ENCODE measurements at places on chromosomes 6 and 20.

GRCh38 chr6:79215213-79215824, 19.2 kb downstream of the HMGN3 start:
- DNase-seq, result no peak

GRCh38 chr20:9617940-9618339, 103.5 kb downstream of the LAMP5 start:
- no peak for DNase-seq

DNA sequence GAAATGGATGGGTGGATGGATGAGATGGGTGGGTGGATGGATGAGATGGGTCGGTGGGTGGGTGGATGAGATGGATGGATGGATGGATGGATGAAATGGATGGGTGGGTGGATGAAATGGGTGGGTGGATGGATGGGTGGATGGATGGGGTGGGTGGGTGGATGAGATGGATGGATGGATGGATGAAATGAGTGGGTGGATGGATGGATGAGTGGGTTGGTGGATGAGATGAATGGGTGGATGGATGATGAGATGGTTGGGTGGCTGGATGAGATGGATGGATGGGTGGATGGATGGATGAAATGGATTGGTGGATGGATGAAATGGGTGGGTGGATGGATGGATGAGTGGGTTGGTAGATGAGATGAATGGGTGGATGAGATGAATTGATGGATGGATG, 35.7 kb downstream of the THBS2 start:
- DNase-seq, result no peak

GRCh38 chr20:58682656-58683531, 9.7 kb upstream of the NPEPL1 start:
- no peak for DNase-seq

DNA sequence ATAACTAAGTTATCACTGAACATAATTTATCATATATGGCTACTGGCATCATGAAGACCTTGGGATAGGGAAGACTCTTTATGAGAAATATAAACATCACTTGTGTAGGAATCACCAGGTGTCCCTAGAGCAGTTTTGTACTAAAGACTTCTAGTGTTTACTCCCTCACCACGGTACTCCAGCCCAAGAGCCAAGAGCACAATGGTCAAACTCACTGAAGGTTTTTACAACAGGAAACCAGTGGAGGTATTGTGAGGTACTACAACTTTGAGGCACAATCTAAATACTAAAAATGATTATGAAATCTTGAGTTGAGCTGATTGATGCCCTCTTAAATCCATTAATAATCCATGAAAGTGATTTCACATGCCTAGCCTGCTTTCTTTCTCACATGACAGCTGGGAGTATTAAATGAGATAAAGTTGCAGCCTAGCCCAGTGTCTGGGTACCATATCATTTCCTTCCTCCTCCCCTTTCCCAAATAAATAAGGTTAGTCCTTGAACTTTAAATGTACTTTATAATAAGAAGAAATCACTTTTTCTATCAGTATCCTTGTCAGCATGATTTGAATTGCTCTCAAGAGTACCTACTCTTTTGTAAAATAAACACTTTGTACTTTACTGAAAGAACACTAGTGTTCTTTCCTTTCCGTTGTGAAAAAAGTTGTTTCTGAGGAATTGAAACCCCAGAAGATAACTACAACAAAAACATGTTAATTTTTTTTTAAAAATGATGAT, 26.5 kb downstream of the GLO1 start:
- no peak for DNase-seq

GRCh38 chr6:139847457-139847813, 473.0 kb upstream of the CITED2 start:
- no peak for DNase-seq

DNA sequence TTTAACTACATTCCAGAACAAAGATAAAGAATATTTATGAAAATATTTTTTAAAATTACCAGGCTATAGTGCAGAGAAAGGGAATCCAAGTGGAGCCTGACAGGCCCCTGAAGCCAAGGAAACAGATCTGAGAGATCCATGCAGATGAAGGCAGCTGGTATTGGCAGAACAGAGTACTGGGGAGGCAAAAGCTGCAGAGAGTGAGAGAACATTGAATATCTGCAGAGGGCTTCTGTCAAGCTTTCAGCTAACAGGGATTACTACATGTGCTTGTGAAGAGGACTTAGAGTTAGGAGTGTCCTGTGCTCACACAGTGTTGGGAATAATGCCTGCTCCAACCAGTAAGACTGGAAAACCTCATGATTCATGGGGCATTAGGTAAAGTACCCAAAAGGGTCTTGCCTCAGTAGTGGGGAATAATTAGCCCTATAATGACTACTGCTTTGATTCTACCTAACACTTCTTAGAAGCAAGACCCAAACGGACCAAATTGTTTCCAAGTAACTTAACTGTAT, 657.2 kb downstream of the DHX35 start:
- no peak for DNase-seq

Measured in stimulated activated CD4-positive, alpha-beta T cell treated with anti-CD3 and anti-CD28 coated beads, Interleukin-1b, Interleukin-23, amount 100 ng/mL, for 1 hour (primary cell).